KG1 (cell line): ENCODE measurements at places on chromosomes 16 and 17.

DNA sequence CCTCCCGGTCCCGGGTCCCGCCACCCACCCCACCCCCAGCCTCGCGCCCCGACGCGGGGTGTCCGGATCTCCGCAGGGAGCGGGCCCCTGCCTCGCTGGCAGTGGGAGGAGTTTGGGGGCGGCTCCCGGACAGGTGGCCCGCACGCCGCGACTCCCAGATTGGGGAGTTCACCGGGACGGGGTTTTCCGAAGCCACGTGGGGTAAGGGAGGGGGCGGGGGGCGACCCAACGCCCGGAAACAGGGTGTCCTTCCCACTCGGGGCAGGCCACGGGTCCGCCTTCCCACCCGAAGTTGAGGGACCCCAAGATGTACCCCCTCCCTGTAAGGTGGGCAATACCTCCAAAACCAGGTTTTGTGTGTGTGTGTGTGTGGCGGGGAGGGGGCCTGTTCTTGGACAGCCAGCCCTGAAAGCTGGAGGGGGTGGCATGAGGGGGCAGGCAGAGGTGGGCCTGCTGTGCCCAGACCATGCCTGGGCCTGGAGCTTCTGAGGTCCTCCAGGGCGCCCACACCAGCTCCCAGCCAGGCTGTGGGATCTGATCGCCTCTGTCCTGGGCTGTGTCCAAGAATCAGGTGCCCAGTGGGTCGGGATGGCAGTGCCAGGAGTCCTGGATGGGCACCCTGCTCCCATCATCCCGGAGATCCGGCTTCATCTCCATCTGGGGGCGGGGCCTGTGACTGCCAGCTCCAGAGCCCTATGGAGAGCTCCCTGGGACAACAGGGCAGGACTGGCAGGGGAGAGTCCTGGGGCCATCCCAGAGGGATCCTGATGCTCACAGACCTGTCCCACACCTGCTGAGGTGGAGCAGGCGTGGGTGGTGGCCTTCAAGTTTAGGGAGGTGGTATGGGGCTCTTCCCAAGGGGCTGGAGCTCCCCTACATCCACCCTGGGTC, 767 bp downstream of the SYNGR2 start:
- no peak for DNase-seq

DNA sequence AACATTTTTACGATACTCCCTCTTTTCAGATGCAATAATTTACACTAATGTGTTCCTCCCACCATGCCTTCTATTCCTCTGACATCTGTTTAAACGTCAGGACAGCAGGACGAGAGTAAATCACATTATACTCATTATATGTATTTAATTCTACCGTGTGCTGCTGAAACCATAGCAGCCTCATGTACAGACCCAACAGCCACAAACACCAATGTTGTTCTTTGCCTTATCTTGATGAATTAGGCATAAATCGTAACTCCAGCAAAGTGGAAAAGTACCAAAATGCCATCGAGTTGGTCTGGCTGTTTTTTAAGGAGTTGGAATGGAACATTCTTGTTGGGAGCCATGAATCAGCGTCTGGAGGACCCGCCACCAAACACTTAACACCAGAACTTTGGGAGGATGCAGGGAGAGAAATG, 82.9 kb upstream of the FOXF1 start:
- no peak for DNase-seq

- DNase-seq = no peak
Observed at GRCh38 chr17:82344175-82344907, 10.8 kb upstream of the SECTM1 start.

- no peak for DNase-seq
Observed at GRCh38 chr16:79728048-79728922, 127.7 kb upstream of the MAF start.

GRCh38 chr16:50183316-50183715, 30.2 kb downstream of the TENT4B start:
- no peak for DNase-seq

DNA sequence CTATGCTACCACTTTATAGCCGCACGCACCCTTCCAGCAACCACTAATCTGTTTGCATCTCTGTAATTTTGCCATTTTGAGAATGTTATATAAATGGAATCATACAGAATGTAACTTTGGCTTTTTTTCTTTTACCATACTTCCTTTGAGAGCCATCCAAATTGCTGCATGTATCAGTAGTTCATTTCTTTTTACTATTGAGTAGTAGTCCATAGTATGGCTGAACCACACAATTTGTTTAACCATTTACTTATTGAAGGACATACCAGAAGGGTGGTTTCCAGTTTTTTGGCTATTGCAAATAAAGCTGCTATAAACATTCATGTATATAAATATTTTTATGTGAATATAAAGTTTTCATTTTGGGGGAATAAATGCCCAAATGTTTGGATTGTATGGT, 8.8 kb downstream of the TENT4B start:
- no peak for DNase-seq
